AG08396 (cell line): ENCODE measurements at places on chromosomes 4 and X.

DNA sequence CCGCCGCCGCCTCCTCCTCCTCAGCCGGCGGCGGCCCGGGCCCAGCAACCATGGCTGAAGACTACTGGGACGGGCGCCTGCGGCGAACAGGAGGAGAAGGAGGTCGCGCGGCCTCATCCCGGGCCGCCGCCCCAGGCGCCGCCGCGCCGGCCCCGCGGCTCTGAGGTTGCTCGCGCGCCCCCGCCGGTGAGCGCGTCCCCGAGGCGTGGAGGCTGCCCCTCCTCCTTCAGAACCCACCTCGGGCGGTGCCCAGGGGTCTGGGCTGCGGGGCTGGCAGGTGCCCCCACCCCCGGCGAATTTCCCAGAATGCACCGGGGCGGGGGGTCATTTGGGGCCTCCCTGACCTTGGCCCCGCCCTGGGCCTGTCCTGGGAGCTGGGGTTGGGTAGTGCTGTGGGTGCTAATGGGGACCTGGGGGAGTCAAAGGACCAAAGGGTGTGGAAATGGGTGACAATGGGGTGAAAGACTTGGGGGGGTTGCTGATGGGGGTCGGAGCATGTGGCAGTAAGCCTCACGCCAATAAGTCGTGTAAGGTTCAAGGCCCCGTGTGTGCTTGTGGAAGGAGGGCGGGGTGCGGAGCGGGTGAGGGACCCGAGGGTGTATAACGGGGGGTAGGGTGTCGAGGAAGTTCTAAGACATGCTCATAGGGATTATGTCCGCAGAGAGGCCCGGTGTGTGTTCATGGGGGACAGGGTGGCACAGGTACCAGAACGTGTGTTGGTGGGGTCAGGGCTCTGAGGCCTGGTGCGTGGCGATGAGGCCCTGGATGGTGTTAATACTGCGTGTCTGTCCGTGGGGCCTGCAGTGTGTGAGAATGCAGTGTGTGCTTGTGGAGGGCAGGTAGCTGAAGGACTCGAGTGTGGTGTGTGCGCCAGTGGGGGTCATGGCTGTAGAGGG is 687 bp downstream of the CDK16 start:
- peak; percentile 41 for DNase-seq

GRCh38 chr4:157114671-157115070 is 38.7 kb downstream of the GLRB start:
- no peak for DNase-seq

DNA sequence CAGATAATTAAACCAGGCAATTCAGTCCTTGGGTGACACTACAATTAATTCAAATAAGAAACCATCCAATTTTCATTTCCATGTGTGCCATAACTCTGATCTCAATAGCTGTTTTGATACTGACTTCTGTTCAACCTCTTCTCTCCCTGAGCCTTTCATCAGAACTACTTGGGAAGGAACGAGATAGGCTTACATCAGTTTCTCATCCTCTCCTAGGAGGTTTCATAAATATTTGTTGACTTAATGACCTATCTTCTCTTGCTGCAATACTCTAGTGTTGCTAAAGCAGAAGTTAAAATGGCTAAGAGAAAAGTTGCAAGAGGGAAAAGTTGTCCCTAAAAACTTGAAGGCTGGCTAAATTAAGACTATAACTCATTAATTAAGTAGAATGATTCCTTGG is 41.8 kb downstream of the PRKG2 start:
- no peak for DNase-seq

DNA sequence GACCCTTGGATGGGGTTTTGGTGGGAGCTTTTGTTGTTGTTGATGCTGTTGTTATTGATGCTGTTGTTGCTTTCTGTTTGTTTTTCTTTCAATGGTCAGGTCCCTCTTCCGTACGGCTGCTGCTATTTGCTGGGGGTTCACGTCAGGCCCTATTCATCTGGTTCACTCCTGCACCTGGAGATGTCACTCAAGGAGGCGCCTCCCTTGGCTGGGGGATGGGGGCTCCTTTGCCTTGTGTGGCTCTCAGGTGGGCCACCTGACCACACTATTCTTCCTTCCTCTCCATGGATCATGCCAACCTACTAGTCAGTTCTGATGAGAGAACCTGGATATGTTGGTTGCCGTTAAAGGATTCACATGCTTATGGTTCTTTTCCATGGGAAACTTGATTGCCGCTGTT is 39.1 kb upstream of the PRPS1 start:
- DNase-seq: no peak

DNA sequence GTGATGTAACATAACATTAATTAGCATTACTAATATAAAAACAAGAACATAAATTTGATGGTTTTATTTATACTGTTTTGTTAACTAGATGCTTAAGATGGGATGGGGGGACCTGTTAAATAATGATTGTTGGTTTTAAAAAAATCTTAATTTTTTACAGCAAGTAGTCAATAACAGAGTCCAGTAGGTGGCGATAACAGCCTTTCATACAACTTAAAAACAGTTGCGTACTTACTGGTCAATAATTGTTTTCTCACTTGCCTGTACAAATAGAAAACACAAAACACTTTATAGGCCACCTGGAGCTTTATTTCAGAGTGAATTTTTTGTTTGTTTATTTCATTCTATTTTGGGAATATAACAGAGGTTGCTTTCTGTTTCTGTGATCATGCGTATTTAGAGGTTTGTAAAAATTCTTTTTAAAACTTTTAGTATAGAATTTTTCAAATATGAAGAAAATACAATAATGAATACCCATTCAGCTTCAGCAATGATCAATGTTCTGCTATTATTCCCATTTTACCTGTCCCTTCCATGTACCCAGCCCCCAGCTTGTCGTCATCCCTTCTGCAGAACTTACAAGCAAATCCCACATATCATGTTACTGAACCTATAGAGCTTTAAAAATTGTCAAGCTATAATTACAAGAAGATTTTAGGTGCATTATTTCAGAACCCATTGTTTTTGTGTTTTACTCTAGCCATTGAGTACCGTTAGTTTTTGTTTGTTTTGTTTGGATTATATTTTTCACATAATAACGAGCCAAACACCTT is 97.1 kb downstream of the MRPL1 start:
- DNase-seq: peak; percentile 20

DNA sequence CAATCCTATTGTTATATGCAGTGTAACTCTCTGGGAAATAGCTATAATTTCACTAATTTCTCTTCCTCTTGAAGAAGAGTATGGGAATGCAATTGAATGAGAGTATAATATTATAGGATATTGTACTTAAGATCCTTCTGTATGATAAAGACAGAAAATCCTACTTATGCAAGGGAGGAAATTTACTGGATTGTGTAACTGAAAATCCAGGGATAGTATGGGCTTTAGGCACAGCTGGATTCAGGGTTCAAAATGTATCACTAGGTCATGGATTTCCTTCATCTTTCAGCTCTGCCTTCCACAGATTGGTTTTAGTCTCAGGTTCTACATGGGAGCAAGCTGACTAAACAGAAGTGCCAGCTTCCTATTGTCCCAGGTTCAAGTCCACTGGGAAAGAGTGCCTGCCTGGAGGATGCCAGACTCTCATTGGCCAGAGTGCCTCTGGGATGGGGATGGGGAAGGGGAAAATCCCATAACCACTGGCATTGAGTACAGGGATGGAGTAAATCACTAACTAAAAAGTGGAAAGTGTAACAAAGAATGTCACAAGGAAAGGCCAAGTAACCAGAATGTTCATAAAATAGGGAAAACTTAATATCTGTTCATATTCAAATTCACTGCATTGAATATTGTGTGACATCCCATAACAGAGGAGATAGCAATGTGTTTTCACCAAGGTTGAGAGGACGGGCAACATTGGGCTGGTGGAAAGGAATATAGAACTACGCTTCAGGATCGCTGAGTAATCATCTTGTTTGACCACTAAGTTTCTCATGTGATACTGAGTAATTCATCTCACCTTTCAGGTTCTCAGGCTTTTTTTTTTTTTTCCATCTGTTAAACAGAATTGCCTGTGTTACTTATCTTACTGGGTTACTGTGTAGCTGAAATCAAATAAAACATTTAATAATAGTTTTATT is 75.7 kb downstream of the ANXA3 start:
- no peak for DNase-seq

GRCh38 chrX:45711231-45711630 is 510.6 kb upstream of the DIPK2B start:
- peak; percentile 11 for DNase-seq

- no peak for DNase-seq
Observed at GRCh38 chr4:23873717-23874535, 15.9 kb downstream of the PPARGC1A start.

DNA sequence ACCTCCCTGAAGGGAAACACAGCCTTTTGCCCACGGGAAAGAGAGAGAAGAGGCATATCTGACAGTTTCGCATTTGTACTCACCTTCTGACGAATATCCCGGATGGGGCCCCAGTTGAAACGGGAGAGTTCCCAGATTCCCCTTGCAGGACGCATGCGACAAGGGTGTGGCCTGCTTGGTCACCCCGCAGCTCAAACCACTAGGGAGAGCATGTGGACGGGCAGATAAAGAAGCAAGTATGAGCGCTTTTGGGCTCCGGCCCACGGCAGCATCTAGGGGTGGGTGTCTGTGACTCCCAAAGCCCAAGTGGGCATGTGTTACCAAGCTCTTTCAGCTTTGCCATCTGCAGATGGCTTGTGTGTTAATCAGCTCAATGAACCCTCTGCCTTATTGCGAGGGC is 70.1 kb upstream of the MED14 start:
- no peak for DNase-seq

- no peak for DNase-seq
Observed at GRCh38 chr4:109648997-109649575, 54.2 kb downstream of the CASP6 start.

GRCh38 chr4:144579411-144580030 is 66.4 kb upstream of the HHIP start:
- DNase-seq: no peak

GRCh38 chrX:41912923-41913322 is 10.4 kb downstream of the CASK start:
- no peak for DNase-seq

DNA sequence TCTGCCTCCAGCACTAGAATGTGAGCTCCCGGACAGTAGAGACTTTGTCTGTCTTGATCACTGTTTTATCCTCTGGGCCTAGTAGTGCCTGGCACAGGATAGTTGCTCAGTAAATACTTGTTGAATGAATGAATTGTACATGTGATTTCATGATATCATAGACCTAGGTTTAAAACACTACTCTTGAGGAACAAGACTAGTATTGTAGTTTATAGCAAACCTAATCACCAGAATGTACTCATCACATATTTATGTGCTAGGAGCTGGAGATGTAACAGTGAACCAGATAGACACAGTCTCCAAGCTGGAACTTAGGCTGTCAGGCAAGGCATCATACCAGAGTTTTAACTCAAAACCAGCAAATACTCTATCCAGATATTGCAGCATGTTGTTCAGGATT is 23.5 kb downstream of the GAB3 start:
- no peak for DNase-seq

GRCh38 chr4:3867403-3868100 is 101.4 kb downstream of the ADRA2C start:
- no peak for DNase-seq

DNA sequence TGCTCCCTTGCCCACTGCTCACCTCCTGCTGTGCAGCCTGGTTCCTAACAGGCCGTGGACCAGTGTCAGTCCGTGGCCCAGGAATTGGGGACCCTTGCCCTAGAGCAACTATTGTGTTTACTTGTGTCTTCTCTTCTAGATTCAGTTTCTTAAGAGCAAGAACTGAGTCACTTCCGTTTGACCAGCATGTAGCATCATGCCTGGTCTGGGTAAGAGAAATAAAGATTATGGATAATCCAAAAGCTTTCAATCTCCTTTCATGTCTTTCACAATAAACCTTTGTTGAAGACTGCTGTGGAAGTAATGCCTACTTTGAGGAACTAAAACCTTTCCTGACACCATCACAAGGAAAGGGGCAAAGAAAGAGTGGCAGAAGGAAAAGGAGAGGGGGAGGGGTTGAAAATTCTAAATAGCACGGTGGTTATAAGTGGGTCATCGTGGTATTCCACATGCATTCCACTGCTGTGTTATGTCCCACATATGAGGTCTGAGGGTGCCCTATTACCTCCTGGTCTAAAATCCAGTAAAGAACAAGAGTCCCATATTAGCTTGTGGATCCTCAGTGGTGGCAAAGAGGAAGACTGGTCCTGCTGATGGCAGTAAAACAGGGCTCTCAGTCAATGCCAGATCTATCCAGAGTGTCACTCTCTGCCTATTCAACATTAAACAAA is 133.4 kb downstream of the RASL11B start:
- no peak for DNase-seq

DNA sequence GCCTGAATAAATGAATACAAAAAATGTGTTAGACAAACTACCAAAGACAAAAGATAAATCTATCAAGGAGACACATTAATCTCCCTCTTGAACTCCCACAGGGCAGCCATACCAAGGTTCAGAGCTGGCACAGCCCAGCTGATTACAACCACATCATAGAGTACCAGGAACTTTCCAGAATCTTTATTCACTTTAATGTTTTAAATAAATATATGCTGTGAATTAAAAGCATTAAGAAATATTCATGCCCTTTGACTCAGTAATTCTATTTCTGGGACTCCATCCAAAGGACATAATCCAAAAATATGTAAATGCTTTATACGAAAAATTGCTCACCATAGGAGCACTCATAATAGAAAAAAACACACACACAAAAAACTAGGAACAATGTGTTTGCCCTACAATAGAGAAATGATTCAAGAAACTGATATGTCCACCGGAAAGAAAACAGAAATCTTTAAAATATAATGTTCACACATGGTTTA is 126.0 kb downstream of the LDB2 start:
- no peak for DNase-seq

- DNase-seq: no peak
Observed at GRCh38 chr4:168844353-168845049, 165.6 kb downstream of the CBR4 start.

DNA sequence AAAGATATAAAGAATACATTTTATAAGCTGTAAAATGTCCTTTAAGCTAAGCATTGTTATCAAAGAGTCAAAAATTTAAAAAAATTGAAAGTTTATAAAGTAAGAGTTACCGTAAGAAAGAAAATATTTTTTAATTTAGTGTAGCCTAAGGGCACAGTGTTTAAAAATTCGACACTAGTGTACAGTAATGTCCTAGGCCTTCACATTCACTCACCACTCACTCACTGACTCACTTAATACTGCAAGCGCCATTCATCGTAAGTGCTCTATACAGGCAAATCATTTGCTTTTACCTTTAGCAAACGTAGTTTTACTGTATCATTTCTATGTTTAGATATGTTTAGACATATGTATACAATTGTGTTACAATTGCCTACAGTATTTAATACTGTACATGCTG is 20.2 kb downstream of the GLRA3 start:
- no peak for DNase-seq
